ENCODE measurements at places on chromosomes 16 and 17.

- DNase-seq = no peak
These were observed 7.2 kb upstream of the KIFC3 start for GRCh38 chr16:57809276-57810196.

- DNase-seq = no peak
These were observed 3.0 kb downstream of the IL27 start for GRCh38 chr16:28503470-28504259.

DNA sequence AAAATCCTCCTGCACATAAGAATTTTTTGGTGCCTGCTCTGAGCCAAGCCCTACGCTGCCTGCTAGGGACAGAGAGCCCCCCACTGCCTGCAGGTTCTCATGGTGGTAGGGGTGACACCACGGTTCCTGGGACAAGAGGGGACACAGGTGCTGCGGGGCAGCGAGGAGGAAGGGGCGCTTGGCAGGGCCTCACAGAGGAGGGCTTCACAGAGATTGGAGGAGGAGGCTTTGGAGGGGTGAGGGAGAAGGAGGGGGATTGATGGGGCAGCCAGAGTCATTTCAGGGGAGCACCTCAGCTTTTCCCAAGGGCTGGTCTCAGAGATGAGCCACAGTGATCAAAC, 29.8 kb upstream of the GSG1L start:
- DNase-seq = no peak

DNA sequence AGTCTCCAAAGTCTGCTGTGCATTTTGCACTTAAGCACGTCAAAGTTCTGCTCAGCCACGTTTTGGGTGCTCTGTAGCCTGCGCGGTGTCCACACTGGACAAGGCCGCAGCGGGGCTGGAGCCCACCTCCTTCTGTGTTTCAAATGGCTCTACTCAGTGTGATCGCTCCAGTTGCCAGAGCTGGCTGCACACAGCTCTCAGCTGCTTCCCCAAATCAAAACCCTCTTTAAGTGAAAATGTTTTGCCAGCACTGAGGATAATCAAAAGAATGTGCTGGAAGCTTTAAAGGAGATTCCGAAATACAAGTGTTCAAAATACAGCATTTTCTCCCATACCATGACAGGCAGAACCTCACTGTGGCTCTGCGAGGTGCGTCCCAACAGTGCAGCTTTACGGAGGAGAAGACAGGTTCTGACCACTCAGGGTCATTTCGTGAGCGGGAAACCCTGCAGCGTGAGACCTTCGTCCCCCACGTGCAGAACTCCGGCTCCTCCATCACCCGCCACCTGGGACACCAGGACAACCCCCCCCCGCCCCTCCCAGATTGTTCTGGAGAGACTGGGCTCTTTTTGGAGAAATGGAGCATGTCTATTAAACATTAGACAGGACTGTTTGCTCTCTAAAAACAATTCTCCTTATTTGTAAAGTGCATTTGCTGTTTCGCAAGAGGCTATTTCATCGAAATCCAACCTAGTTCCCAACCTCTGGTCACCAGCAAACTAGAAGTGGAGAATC, 16.6 kb downstream of the TBC1D16 start:
- no peak for DNase-seq

DNA sequence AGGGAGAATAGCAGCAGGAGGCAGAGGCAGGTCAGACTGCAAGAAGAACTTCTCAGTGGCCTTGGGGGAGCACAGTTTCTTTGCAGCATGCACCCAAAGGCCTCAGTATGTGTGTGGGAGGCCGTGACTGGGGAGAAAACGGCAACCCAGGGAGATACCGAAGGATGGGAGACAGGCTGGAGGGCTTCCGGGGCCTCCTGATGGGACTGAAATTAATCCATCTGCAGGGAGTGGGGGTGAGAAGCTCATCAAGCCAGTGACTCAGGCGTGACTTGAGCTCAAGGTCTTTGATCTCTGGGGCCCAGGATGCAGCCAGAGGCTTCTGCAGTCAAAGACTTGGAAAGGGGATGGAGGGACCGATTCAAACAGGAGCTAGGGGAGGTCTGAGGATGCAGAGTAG, 5.1 kb upstream of the C17orf113 start:
- DNase-seq = no peak

DNA sequence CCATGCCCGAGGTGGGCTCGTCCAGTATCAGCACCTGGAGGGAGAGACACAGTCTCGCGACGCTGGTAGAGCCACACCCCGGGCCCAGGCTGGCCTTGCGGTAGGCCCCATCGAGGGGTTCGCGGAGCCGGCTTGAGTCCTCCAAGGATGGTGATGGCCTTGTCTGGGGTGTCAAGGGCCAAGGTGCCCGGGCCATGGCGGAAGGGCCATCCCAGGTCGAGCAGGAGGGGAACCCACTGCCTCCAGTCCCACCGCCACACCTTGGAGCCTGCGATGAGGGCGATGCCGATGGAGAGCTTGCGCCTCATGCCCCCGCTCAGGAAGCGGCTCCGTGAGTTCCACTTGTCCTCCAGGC, 29.6 kb upstream of the RNPS1 start:
- DNase-seq = no peak

- no peak for DNase-seq
These were observed 53.3 kb upstream of the ENDOV start for GRCh38 chr17:80361495-80362220.

DNA sequence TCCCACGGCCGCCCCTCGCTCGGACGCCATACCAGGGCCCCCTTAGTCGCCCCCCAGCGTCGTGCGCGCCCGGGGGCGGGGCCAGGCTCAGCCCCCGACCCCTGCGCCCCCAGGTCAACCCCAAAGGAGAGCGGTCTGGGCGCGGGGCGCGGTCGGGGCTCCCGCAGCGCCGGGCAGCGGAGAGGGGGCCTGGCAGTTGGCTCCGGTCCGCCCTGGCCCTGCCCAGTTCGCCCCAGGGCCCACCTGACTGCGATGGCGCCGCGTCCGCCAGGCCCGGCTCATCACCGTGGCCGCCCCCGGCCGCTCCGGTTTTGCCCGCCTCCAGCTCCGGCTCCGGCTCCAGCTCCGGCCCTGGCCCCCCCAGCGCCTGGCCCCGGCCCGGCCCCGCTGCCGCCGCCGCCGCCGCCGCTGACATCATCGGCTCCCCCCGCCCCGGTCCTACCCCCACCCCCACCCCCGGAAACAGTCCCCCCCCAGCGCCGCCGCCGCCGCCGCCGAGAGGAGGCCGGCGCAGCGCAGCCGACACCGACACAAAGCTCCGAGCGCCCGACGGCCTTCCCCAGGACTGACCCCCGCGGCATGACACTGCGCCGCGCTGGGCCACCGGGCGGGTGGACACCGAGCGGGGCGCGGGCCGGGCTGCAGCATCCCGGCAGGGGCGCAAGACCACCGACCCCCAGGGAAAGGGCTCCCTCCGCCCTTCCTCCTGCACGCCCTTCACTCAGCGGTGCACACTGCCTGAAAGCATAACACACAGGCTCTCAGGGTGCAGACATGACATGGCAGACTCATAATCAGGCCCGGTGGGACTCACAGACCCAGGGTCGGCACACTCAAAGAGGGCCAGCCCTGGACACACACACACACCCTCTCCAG, at the start of gene ZBTB4:
Gene ZBTB4, minus strand, starts transcription at position 419 of the 876 bp plus-strand sequence. CDS start 12,830 bp downstream, outside the sequence.
- DNase-seq = no peak

DNA sequence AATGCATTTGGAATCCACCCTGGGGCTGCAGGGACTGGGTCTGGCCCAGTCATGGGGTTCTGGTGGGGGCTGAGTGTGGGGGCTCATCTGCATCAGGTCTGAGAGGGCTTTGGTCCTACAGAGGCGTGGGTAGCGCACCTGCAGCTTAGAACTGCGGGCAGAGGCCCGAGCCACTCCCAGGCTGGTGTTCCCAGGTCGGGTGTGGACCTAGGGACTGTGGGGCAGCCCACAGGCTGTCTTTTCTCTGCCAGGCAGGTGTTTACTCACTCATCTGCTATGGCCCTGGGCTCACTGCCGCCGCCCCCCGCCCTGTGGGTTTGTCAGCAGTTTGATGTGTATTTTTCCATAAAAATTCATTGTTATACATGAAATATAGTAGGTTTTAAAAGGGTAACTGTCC, 27.0 kb upstream of the DOC2B start:
- no peak for DNase-seq

- DNase-seq = no peak
These were observed 70.1 kb downstream of the AMFR start for GRCh38 chr16:56355221-56355620.

DNA sequence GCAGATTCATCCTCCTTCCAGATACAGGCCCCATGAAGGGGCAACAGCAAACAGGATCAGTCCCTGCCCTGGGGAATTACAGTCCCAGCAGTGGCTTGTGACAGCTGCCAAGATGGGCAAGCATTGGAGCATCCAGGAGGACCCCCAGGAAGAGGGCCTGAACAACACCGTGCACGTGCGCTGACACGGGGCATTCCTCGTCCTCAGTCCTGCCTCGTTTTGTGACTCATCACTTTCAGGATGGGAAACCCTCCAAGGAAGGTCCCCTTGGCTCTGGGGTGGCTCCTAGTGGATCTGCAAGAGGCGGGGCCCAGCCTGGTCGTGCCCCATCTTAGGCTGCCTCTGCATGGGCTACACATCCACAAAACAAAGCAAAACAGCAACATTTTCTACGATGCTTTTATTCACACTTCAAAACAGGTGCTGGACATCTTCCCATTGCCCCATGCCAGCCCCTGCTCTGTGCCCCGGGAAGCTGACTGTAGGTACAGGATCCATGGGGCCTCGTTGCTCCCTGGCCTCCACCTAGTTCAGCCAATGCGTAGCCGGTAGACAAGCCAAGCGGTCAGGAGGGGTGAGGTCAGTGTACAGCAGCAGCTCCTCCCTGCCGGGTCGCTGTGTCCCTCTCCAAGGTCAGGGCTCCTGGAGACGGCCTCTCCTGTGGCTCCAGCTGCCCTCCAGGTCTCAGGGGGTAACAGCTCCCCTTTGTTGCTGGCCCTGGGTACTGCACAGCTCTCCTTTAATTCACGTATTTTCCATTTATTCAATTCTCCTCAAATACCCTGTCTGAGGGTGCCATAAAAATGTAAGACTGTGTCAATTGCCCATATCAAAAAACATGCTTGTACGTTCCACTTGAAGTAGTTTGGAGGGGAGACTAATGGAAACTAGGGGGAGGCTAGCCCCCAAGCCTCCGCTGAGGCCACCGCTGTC, 32.2 kb downstream of the ACTG1 start:
- no peak for DNase-seq

- DNase-seq = no peak
These were observed 34.1 kb downstream of the HIC1 start for GRCh38 chr17:2089021-2089422.

GRCh38 chr16:57446531-57447185, 527 bp downstream of the CIAPIN1 start:
- DNase-seq = no peak

- DNase-seq = no peak
These were observed 13.4 kb downstream of the ITGAL start for GRCh38 chr16:30485818-30486436.

DNA sequence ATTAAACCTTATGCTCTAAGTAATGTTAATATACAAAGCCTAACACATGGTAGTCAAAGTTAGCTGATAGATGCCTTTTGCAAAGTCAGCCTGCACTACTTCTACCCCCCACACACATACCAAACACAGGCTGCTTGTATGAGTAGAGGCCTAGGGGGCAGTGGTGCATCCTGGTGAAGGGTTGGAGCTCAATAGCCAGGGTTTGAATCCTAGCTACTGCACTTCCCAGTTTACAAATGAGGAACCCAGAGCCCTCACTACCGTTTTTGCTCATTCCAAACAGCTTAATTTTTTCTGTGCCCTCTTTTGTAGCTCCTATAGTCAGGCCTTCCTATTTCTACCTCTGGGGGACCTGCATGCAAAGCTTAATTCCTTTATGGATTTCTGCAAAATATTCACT, 18.9 kb upstream of the HYDIN start:
- DNase-seq = no peak

GRCh38 chr16:4982056-4982867, 24.1 kb downstream of the SEC14L5 start:
- DNase-seq = no peak

DNA sequence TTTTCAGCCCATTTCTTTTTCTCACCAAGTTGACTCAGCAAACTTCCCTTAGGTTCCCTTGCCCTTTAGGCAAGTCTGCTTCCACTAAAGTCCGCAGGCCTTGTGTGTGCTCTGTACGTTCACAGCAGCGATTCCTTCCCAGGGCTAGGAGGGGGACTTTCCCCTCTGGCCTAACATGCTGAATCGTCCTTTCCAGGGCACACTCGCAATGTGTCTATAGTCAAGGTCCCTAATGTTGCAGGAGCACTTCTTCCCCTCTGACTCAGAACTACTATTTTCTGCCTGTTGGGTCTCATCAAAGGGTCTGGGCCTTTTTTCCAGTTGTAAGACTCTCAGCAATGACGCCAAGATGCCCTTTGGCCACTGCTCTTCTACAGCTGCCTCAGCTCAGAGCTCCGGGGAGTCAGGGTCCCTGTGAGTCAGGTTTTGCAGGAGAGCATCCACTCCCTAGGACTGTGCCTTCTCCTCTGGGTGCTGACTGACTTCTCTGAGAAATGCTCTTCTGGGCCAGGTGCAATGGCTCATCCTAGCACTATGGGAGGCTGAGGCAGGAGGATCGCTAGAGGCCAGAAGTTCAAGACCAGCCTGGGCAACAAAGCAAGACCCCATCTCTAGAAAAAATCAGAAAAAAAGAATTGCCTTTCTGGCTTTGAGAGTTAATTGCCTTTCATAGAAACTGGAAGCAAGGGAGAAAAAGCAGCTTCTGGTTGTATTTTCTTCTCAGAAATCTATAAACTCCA, 64.4 kb upstream of the TBX2 start:
- DNase-seq = no peak

DNA sequence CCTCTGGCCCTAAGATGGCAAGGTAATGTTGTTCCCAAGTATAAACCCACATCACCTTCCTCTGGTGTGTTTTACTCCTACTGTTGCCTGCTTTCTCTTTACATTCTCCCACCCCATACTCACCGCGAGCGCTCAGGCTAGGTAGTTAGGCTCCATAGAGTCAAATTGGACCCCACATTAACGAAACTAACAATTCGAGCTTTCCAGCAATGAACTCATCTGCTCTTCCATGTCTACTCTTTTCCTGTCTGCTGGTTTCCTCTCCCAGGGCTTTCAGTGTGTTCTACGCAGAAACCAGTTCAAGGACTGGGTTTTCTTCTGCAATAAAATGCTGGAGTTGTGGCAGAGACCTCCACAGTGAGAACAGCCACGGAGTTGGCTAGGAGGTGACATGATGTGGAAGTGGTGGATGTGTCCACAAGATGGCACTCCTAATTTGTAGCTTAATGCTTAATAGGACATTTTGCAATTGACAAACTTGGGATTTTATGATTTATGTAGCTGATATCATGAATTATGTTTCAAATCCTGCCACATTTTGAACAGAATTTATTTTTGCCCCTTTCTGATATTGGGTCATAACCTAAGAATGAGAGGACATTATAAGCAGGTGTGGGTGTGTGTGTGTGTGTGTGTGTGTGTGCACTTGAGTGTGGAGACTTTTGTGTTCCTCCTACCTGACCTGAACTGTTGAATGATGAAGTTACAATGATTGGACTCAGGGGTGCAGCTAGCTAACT, 2.2 kb upstream of the UQCRC2 start:
- no peak for DNase-seq

Measured in NCI-H2081 treated with DMSO at 0.1 percent for 48 hours (cell line).